ENCODE measurements at places on chromosomes 3 and 15. TPM values are rescaled to one million over a fixed set of nuclear protein-coding genes. Genes with fewer than 3 reads are reported as not detected.

- DNase-seq = no peak
Observed at GRCh38 chr3:196645096-196645495, 5.6 kb downstream of the NRROS start.

DNA sequence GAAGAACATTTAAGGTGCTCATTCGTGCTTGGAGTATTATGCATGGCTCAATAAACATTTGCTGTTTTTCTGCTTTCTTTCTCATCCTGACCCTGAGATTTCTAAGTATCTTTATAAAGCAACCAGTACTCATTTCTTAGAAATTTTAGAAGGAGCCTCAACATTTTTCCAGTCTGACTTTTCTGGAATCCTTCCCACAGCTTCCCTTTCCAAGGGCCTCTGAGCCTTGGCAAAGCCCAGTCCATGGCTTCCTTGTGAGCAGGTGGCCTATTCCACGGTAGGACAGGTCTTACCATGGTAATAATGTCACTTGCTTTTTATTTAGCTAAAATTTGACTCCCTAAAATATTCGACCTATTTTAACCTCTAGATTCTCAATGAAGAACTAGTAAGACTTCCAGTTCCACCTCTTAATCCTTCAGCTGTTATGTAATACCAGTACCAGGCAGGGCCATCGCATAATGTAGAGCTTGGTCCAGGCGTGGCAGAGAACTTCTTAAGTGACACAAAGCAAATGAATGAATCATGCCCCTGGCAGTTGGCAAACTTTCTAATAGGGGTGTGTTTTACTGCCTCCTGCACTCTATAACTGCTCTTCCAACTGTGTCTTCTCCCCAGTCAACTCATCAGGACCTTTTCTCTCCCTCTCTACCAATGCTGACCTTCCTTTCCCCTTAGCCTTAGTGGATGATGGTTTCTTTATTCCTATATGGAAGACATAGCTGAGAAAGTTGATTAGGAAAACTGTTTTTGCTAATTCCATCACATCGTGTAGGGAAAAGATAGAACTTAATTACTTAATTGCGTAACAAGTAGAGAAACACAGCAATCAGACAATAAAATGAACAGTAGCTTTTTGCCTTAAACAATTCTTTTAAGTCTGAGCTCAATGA lies 894 bp upstream of the TM4SF4 start:
- DNase-seq = no peak

GRCh38 chr3:4776980-4777581 lies 202.2 kb upstream of the BHLHE40 start:
- DNase-seq = no peak

Gene SCN11A
- 0.72 TPM for polyA plus RNA-seq

GRCh38 chr3:5110337-5110736 lies 11.8 kb upstream of the ARL8B start:
- no peak for DNase-seq

DNA sequence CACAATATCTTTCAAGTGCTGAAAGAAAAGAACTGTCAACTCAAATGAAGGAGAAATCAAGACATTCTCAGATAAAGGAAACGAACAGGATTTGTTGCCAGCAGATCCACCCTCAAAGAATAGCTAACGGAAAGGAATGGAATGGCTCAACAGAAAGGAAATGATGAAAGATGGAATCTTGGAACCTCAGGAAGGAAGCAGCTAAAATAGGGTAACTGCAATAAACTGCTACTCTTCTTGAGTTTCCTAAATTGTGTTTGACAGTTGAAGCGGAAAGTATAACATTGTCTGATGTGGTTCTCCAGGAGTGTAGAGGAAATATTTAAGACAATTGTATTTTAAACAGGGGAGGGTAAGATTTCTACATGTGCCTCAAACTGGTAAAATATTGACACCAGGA lies 22.0 kb downstream of the PRR23E start:
- DNase-seq = no peak

- DNase-seq = peak; percentile 83
Observed at GRCh38 chr3:122793568-122794416, at the start of gene HSPBAP1. Gene HSPBAP1 (minus strand): TSS chr3:122793831. CDS start chr3:122793680, 151 bp downstream.

DNA sequence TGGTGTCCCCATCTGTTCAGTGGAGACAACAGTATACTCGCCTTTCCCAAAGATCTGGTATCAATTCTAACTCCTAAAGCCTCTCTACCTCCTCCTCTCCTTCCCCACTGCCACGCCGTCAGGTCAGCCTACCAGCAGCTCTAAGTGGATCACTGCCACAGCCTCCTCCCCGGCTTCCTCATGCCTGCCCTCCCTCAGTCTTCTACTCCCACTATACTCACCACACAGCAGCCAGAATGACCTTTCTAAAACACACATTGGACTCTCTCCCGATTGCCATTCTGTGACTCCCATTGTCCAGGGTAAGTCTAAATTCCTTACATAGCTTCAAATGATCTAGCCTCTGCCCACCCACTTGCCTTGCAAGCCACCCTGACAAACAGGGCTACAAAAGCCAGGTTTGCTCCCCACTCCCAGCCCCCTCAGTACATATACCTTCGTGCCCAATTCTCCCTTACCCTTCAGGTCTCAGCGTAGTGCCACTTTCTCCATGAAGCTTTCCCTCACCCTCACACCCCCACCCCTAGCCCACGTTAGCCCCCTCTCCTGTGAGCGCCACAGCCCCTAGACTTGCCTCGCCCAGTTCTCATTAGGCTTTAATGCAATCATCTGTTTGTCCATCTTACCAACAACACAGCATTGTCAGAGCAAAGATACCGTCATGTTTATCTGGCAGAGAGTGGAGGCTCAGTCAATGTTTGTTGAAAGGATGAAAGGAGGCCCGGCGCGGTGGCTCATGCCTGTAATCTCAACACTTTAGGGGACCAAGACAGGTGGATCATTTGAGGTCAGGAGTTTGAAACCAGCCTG lies 9.5 kb upstream of the SEMA7A start:
- DNase-seq = no peak

DNA sequence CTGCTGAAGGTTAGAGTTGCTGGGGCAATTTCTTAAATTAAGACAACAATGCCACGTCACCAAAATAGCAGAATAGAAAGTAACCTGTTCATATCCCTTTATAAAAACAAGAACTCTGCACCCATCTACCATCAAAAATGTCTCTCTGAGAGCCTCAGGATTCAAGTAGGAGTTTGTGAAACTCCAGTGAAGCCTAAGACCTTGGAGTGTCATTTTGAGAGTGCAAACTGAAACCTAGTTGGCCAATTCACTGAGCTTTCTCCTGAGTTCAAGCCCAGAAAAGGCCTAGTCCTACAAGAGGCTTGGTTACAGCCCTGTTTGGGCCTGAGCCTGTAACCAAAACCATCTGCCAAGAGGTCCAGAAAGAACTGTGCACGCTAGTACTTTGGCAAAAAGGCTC lies 335.1 kb downstream of the EFHB start:
- DNase-seq = no peak

Gene TNIK
- polyA plus RNA-seq = 16.5 TPM

DNA sequence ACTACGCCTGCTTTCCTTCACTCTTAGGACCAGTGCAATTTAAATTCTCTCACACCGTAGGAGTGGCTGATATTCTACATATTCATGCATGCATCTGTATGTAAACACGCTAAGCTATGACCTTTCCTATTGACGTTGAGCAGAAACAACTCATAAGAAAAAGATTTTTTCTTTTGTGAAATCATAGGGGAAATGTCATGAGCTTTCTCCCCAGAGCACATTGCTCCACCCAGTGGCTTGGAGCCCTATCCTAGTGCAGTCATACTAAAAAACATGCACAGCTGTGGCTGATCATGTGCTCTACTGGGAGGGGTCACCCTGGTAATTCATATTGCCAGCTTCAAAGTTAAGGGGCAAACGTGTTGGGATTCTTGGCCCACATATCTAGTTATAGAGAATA lies 1.8 kb upstream of the MESD start:
- no peak for DNase-seq

GRCh38 chr3:123336001-123336400 lies 112.9 kb downstream of the ADCY5 start:
- DNase-seq = no peak

All from right renal cortex interstitium (tissue), 3 donors.